IPS DF 19.7 (cell line): ENCODE measurements at places on chromosomes 1 and 21.

GRCh38 chr1:5509664-5510452 lies 482.4 kb downstream of the NPHP4 start:
- DNase-seq = no peak

- peak; percentile 72 for DNase-seq
Observed at GRCh38 chr1:23916209-23917131, 3.3 kb upstream of the CNR2 start.

- no peak for DNase-seq
Observed at GRCh38 chr1:176789571-176790090, 326.7 kb downstream of the PAPPA2 start.

- no peak for DNase-seq
Observed at GRCh38 chr1:74323937-74324473, 88.8 kb downstream of the TNNI3K start.

GRCh38 chr1:180265201-180265600 lies 35.1 kb downstream of the LHX4 start:
- DNase-seq = no peak

DNA sequence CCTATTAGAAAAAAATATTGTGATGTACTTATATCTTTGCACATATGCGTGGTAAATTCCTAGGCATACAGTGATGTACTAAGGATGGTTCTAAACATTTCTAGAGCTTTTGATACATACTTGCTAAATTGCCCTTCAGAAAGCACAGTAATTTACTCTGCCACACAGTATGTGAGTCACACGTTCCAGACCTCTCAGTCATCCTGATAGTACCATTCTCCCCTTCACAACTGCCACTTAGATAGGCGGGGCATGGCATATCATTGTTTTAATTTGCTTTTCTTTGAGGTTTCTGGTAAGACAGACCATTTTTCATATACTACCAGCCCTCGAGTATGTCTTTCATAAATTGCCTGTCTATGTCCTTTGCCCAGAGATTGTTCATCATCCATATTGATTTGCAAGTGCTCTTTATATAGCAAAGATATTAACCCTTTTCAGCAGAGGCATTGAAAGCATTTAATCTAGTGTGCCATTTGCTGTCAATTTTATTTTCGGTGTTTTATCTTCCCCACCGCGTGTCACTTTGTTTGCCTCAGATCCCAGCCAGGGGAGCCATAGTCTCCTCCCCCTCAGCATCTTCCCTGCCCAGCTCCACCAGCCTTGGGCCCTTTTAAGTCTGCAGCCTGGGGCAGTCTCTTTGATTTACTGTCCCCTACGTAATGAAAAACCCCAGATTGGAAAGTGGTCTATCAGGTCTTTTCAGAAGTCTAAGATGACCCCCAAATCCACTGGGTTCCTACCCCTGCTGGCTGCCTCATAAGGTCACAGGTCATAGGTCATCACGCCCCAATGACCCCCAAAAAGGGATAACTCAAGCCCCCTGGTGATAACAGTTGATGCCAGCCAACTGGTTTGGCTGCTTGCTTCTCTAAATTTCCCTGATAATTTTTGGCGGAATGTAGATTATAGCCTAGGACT lies 11.8 kb upstream of the PAX7 start:
- DNase-seq = no peak

DNA sequence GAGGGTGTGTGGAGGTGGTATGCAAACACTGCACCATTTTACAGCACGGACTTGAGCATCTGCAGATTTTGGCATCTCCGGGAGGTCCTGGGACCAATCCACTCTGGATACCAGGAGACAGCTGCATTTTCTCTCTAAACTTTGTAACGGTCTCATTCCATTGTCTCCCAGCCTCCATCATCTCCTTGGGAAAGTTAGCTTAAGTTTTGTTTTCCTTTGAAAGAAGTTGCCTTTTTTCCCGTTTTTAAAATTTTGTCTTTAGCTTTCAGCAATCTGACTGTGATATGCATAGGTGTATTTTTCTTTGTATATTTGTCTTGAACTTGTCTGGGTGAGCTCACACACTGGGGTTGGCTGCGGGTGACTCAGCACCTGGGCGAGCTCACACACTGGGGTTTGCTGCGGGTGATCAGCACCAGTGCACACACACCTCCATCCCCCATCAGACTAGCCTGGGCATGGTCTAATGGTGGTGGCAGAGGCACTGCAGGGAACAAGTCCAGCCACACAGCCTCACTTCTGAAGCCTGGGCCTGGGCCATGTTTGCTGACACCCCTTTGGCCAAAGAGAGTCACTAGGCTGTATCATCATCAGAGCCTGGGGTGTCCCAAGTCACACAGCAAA lies 32.1 kb upstream of the COL18A1 start:
- no peak for DNase-seq

DNA sequence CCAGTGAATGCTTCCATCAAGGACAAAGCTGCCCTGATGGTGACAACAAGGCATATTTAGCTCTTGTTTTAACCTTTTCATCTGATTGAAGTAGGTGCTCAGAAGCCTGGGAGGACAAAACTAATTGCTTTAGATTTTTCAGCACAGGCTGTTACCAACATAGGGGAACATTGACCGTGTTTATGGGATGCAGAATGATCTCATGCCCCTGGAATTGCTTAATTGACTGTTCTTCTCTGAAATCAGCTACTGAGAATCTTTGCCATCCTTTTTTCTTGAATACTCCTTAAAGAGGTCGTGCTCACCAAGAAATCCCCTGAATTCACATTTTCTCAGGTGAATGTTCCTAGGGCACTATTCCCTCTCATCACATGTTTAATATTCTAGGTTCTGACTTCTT lies 95.9 kb upstream of the CCDC190 start:
- DNase-seq = no peak

DNA sequence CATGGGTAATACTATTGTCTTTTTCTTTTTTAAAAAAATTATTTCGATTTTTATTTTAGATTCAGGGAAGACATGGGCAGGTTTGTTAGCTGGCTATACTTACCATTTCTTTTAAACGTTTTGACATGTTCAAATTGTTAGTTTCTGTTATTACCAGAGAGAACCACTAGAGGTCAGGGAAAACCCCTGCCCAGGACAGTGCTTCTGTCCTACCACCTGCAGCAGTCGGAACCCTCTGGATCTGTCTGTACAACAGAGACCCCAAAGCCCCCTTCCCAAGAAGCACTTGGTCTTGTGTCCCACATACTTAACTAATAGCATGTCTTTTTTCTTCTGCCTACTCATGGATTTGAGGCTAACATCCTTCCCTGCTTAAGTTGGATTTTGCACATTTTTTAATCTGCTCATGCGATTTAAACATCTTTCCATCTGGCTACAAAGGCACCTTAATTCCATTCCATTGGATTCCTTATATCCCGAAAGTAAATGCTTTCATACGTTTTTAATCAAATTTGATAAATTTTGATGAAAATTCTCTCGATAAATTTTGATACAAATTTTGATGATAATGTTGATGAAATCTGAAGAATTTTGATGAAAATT lies 10.0 kb upstream of the C1orf115 start:
- no peak for DNase-seq

DNA sequence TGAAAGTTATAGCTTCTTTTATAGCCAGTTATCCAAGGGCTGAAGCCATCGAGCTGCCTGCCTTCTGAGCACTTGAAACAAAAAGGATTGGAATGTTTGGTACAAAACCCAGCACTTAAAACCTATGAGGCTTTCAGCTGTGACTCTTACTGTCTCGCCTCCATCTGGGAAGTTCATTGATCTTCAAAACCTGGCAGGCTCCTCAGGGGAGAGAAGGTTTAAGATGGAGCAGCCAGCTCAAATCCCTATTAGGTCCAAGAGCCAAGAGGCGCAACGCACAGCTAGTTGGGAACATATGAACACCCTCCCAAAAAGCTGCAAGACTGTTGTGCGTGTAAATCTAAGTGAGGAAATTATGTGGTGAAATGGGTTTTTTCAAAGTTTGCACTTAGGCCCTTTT lies 33.4 kb downstream of the BACE2 start:
- no peak for DNase-seq

DNA sequence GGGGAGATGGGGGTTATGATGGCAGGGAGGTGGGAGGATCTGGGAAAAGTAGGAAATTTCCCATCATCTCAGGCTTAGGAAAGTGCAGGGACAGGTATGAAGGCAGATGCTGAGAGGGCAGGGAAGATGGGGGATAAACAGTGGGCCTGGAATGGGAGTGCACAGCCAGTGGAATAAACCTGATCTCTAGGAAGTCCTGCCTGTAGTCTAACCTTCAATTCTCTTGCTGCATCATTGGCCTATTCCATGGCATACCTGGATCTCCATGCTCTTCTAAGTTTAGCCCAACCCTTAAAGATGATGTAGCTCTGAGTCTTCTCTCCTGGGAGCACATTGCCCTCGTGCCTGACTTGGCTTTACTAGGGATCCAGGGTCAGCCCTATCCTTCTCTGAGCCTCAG lies 2.7 kb downstream of the BCAN start:
- no peak for DNase-seq

DNA sequence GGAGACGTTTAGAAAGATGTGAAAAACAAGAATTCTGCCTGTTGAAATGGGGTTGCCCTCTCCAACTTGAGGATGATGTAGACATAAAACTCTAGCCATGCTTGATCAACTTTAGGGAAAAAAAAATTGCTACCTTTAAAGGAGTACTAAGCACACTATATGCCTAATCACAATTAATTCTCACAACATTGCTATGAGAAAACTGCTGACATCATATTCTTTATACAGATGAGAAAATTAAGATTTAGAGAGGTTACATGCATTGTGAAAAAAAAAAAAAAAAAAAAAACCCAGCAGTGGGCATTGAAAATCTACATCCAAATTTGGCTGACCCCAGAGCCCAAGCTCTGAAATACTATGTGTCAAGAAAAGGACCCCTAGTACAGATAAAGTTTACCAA lies 617.2 kb upstream of the ADGRL2 start:
- no peak for DNase-seq

DNA sequence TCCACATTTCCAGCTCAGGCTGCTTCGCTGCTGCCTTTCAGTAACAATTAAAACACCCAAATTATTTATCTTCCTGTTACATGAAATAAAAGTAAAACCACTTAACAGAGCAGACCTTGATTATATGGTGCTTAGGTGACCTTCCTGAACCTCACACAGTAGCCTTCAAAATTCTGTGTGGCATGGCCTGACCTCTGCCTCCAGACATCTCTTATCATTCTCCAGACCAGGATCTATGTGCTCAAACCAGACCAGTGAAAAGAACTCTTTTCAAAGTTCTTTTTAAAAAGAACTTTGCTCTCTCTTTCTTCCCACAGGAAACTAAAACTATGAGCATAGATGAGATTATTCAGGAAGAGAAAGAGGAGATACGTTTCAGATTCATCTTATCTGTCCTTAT lies 37.8 kb downstream of the KIAA0319L start:
- no peak for DNase-seq

GRCh38 chr1:87204441-87204840 lies 124.2 kb upstream of the LMO4 start:
- no peak for DNase-seq

DNA sequence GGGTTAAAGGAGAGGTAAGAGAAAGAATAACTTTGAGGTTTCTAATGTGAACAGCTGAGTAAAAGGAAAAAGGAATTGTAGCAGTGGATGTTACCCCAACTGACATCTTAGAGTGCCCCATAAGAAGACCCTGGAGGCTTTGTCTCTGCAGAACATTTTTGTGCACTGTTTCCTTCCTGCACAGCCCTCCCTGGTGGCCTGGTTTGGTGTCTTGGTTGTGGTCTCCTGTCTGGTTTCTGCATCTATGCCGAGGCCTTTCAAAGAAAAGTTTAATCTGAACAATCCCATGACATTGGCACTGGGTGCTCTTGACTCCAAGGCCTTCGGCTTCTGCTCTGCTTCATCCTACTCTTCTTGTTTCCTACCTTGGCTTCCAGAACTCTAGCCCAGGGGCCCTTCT lies 57.8 kb downstream of the RHOU start:
- DNase-seq = no peak

GRCh38 chr1:1429671-1430073 lies 5.8 kb upstream of the VWA1 start:
- no peak for DNase-seq
